ENCODE measurements at places on chromosomes 4 and X.
A peak's percentile ranks its signal among the peaks of the same experiment; 100 is the strongest.

DNA sequence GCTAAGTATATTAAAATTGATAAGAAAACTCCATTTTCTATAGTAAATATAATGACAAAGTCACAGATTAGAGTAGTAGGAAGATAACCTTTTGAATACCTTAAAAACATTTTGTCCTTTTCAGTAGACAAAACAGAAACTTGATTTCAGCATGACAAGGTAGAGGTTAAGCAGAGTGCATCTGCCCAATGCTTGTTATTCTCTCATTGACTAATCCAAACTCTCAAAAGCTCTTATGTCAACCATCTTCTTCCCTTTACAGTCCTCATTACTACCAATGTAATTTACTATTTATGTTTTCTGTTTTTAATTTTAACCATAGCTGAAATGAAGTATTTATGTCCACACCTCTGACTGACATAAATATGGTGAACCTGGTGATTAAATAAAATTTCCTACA lies 11.1 kb downstream of the NIPAL1 start:
- no peak for DNase-seq

GRCh38 chr4:17762726-17763125 lies 18.7 kb downstream of the FAM184B start:
- DNase-seq, result no peak

GRCh38 chr4:98446499-98447375 lies 185.6 kb downstream of the RAP1GDS1 start:
- no peak for DNase-seq

- no peak for DNase-seq
Observed at GRCh38 chr4:102036619-102037376, 246.3 kb downstream of the BANK1 start.

DNA sequence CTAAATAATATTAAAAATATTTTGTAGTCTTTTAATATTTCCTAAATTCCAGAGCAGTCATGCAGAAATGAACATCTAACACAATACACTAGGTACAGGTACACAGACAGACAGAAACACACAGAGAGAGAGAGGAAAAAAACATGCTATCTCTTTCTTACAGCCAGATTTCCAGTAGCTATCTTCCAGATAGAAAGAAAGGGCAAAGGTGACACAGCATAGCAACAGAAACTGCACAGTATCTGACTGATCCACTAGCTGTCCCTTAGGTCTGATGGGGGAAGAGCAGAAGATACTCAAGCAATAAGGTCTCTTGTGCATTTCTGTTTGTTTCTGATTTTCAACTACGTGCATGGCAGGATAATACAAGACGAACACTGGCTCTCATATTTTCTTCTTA lies 7.8 kb downstream of the FBXW7 start:
- DNase-seq, result no peak

DNA sequence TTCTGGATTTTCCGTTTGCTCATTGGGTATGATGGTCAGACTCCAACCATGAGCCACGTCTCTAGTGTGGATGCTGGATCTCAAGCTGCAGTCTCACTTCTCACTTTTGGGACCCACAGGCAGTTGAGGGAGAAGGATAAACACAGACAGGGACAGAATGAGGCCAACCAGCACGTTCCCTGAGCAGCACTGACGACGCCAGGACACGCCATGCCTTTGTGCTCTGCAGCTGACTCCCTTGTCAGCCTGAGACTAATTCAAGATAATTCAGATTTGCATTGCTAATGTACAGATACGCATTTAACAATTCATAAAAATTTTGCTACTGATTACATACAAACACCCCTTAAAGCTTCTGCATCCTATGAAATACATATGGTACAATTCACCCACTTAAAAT lies 106.5 kb downstream of the FAM193A start:
- DNase-seq, result no peak

DNA sequence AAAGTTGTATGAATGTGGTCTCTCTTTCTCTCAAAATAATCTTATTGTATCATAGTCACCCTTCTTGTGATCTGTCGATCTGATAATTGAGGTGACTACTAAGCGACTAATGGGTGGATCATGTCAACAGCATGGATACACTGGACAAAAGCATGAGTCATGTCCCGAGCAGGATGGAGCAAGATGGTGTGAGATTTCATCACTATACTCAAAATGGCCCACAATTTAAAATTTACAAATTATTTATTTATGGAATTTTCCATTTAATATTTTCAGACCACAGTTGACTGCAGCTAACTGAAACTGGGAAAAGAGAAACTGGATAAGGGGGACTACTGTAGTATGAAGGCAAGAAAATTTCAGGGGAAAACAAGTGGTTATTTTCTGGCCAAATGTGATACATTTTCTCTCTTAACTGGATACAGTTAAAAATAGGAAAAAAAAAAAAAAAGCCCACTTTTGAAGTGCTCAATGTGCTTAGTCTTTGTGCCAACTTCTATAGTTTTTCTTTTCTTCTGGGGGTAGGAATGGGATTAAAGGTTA lies 25.3 kb downstream of the FAM241A start:
- DNase-seq, result peak; percentile 16

- no peak for DNase-seq
Observed at GRCh38 chr4:184734758-184735157, 862 bp upstream of the CENPU start.

DNA sequence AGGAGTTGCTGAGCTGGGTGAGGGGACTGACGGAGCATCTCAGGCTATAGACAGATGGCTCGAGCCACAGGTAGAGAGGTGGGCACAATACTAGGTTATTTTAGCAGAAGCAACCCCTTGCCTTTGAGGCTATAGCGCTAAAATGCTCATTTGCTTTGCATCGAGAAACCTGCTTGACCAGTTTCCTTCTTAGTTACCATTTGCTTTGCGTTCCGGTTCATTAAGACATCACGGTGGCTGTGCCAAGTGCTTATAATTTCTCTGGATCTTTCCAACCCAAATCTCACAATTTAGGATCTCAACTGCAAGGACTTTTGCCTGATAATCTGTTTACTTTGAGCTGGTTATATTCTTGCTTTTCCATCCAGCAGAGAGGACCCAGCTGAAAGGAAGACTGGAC lies 40.8 kb downstream of the DLG3 start:
- DNase-seq, result no peak

DNA sequence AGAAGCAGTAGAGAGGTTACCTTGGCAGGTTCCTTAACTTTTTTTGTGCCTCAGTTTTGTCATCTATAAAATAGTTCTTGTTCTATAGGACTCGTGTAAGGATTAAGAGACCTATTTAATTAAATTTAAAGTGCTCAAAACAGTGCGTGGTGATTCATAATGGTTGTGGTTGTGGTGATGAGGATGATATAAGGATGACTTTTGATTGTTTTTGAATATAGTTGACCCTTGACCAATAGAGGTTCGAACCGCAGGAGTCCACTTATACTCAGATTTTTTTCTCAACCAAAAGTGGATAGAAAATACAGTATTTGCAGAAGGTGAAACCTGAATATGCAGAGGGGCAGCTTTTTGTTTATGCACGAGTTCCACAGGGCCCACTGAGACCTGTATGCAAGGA lies 14.6 kb downstream of the SMAD1 start:
- no peak for DNase-seq

DNA sequence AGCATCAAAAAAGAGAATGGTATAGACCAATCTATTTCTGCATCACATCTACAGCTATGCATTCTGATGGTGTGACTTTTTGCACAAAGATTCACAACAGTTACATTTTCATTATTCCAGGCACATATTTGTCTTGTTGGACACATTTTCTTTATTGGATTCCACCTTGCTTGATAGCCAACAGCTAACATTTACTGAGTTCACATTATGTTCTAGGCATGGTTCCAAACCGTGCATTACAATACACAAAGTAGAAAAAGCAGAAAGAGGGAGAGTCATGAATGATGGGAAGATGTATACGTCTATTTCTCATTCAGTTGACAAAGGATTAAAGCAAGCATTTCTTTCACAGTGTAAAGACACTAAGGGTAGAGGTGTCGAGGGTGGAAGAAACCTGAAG lies 22.9 kb upstream of the CLGN start:
- DNase-seq, result no peak

GRCh38 chrX:54721424-54721823 lies 76.6 kb downstream of the ITIH6 start:
- peak; percentile 26 for DNase-seq

GRCh38 chr4:56863441-56864139 lies 42.1 kb upstream of the SPINK2 start:
- no peak for DNase-seq

GRCh38 chr4:168942985-168943384 lies 67.1 kb downstream of the CBR4 start:
- no peak for DNase-seq

- peak; percentile 30 for DNase-seq
Observed at GRCh38 chrX:130118441-130119311, 8.4 kb upstream of the ELF4 start.

DNA sequence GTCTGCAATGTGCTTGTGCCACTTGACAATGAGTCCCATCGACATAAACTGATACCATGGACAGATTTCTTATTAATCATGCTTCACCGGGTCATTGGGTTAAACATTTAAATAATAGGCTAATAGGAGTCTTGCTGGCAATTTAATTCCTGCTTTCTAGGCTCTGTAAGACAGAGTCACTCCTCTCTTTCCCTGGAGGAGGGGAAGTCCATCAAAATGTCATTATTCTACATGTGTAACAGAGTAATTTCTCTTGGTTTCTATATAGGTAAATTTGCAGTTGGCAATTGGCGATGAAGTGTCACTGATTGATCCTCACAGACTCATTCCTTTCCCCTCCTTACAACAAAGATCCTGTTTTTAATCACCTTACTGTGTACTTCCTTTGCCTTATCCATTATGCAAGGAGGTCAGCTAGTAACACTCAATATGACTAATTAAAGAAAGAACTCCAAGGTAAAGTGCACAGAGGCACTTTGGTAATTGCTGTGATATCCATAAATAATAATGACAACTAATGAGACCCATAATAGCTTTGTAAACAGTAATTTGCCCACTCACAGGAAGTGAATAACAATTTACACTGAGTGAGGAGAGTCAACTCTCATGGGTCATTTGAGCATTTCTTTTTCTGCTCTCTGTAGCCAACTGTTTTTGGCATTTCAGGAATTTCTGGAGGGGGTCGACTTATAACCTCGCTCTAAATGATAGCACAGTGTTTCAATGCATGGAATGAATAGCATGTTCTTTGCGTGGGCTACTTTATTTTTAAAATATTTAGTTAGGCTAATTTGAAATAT lies 184.0 kb downstream of the UGT8 start:
- no peak for DNase-seq

DNA sequence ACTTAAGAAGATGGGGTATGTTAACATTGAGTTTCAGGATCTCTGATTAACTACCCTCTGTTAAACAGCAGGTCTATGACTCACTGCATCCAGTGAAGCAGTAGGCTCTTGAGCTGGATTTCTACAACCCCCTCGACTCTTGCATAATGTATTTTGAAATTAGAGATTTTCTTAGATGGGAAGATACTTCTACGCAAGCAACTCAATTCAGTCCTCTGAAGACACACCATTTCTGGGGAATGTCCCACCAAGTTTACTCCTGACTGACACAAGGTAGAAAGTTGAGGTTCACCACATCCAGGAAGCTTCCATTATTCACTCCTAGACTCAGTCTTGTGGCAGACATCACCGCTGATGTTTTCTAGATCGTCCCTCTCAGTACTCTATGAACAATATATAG lies 12.9 kb downstream of the PALLD start:
- DNase-seq, result no peak

DNA sequence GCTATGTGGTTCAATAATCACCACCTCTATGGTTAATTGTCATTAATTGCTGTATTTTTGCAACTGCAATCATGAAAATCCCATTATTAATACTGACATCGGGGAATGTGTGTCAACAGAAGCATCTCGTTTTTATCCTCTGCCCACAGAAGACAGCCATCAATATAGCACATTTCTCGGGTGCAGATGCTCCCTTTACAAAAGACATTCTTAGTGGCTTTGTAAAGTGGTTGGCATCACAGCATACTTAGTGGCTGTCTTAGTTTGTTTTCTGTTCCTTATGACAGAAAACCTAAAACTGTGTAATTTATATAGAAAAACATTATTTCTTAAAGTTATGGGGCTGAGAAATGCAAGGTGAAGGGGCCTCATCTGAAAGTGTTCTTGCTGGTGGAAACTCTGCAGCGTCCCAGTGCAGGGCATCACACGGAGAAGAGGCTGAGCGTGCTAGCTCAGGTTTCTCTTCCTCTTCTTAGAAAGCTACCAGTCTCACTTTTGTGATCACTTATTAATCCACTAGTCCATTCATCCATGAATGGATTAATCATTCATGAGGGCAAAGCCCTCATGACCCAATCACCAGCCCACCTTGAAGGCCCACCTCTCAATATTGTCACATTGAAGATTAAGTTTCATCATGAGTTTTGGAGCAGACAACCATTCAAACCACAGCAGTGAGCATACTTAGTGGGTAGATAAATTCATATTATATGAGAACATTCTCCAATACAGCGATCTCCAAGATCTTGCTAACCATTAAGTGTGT lies 1067.7 kb upstream of the PABPC4L start:
- peak; percentile 21 for DNase-seq

DNA sequence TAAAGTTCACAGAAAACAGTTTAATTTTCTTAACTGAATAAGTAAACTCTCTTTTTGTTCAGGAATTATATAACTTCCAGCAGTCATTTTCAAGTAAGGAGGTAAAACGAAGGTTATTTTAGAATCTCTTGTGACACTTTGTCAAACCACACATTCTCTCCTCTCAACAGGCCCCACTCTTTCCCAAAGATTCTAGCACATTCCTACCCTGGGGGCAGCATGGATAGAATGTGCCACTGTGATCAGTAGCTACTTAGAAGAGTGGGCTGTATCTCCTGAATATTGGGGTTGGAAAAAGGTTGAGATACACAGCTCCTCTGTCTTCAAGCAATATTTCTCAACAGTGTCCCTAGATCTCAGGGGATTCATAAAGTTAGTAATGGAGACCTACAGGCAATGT lies 157.6 kb downstream of the EMCN start:
- DNase-seq, result no peak

DNA sequence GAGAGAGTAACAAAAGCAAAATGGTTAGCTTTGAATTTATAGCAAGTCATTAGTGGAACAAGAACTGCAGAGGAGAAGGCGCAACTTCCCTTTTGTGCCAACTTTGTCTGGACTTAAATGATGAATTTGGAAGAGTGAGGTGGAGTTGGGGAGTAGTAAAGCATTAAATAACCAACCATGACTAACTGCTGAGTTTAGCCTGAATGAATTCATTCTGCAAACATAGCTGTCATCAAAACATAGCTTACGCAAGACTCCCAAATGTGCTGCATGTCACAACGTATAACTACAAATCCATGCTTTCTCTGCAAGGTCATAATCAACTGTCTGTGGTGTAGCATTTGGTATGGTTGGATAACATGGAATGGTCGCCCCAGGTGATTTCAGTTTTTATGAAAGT lies 75.9 kb upstream of the RPL34 start:
- no peak for DNase-seq

DNA sequence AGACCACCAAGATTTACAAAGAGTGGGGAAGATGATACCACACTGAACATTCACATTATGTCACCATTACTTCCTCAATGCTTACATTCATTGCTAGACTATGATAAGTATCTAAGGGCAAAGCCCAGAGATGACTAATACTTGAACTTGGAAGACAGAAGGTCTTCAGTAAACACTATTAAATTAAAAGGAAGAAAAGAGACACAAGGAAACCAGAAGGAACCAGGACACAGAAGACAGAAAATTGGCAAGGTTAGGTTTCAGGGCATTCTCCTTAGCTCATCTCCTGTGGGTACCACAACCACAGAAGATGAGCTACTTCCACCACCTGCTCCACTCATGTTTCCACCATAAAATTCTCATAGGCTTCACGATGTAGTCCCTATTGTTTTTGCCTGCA lies 64.9 kb downstream of the NLGN4X start:
- DNase-seq, result peak; percentile 63
